Stimulated activated CD8-positive, alpha-beta memory T cell treated with anti-CD3 and anti-CD28 coated beads, Interleukin-4, amount 100 ng/mL, for 24 hours (primary cell): ENCODE measurements at places on chromosomes 2 and 18.

DNA sequence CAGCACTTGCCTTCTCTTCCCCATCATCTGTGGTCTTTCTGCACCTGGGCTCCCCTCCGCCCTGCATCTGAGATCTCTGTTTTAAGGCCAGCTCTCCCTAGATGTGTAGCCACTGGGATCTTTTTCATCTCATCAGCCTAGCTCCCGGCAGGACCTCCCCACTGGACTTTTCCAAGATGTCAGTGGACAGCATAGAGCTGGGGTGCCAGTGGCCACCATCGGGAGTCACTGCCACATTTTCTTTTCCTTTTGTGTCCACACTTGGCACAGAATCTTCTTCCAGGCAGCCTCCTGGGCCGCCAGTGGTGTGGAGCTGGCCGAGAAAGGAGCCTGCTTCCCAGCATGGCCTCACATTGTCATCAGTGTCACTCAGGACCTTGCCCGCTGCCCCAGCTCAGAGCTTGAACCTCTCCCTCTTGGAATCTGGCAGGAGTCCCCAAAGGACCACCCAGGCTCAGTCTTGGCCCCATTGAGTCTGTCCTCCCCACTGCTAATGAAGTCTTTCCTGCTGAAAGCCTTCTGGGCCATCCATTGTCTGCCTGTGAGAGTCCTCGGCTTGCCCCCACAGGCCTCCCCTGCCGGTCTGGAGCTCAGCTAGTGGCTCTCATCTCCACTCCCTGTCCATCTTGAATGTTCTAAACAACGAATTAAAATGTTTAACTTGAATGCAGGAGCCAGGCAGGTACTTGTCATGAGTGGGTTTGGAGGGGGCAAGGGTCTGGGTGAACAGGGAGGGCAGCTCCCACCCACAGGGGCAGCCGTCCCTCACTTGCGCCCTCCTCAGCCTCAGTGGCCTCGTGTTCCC, 324.4 kb downstream of the GBX2 start:
- DNase-seq = no peak

DNA sequence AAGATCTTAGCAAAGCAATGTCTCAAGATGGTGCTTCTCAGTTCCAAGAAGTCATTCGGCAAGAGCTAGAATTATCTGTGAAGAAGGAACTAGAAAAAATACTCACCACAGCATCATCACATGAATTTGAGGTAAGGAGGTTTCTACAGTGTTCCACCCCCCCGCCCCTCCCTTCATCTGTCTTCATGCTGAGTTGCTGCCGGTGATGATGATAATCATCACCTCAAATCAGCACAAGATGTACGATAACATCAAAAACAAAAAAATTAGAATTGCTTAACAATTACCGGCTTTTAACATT, 14.6 kb downstream of the UGP2 start:
- DNase-seq = no peak

DNA sequence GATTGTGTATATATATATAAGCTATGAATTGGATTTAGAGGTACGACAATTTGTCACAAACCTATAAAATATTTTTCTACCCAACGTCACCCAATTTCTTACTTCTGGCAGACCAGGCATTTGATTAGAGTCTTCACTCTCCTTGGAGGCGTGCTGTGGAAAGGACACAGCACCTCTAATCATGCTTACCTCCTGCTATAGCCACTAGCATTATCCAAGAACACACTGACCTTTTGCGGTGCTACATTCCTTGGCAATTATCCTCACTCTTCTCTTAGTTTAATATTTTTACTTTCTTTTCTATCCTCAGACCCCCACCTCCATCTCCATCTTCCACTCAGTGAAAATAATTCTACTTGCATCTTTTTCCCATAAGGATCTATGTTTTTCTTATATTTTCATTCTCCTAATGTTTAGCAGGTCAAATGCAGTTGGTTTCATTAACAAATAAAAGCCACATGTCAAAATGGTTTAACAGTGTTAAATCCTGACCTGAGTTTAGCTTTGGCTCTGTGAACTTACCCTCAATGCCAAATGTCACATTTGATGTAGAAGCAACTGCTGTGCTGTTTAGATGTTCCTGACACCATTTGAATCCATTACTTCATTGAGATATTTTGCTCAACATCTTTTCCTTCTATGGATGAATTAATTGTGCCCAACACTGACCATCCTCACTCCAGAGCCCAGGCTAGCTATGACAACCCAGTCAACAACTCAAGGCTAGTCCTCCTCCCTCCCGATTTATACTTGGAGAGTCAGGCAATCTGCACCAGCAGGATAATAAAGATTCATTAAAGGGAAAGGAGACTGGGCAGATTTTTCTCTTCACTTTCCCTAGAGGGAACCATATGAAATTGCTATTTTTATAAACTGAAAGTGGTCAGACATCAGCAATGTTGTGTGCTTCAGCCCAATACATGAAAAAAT, 240.5 kb downstream of the MREG start:
- DNase-seq = no peak

- no peak for DNase-seq
These were observed 49.8 kb upstream of the SLC1A4 start for GRCh38 chr2:64939332-64939917.

- DNase-seq = no peak
These were observed 42.2 kb downstream of the TPO start for GRCh38 chr2:1455466-1455865.

GRCh38 chr2:238950551-238950950, 102.7 kb downstream of the TWIST2 start:
- DNase-seq = no peak
